ENCODE measurements at places on chromosomes 1 and 21.

DNA sequence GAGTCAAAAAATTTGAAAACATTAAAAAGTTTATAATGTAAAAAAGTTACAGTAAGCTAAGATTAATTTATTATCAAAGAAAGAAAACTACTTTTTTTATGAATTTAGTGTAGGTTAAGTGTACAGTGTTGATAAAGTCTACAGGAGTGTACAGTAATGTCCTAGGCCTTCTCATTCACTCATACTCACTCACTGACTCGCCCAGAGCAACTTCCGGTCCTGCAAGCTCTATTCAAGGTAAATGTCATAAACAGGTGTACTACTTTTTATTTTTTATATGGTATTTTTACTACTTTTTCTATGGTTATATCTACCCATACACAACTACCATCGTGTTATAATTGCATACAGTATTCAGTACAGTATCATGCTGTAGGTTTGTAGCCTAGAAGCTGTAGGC is 49.6 kb downstream of the TBX19 start:
- DNase-seq: no peak

DNA sequence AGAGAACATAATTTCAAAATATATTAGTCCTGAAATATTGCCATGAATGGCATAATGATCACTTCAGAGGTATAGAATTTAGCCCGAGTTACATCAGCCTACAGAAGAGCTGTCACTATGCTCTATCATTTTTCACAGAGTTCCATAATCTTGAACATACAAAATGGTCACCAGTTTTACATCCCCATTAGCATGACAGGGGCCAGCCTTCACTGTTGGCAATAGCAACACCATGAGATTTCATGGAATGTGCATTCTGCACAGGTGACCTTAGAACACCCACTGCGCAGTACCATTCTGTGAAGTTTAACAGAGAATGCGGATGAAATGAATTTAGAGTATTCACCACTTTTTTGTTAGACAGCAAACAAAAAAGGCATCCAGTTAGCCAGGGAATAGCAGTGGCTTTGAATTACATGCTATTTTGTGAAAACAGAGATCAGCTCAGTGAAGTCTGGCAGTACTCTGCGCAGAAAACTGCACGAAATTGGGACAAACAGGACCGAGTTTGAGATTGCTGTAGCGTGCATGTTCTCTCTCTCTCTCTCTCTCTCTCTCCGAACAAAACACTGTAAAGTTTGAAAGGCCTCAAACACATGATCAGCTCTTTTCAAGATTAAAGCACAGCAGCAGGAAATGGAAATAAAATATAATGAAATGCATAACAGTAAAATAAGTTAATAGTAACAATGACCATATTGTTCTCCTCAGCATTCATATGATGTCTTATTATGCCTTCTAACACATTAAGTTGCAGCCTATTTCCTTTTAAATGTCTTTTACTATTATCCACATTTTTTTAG is 349.3 kb downstream of the USH2A start:
- DNase-seq: no peak

DNA sequence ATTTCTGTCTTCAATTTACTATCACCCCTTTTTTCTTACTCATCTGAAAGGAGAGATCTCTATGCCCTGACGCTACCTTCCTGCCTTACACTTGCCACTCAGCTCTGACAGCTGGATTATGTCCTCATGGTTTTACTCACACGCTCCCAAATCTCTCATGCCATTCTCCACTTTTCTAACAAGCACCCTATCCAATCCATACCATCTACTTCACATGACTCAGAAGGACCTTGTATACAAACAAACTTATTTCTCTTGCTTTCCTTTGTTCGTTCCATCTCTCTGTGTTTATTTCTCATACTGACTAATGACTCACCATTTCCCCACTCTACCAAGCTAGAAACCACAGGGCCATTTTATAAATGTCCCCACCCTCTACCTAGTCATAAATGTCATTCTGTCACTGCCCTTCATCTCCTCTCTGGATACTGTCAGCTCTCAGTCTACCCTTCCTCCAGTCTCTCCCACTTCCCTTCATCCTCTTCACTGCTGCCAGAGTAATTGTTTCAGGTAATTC is 87.3 kb downstream of the USP24 start:
- no peak for DNase-seq

GRCh38 chr1:5010656-5011055 is 356.2 kb downstream of the AJAP1 start:
- DNase-seq: no peak

DNA sequence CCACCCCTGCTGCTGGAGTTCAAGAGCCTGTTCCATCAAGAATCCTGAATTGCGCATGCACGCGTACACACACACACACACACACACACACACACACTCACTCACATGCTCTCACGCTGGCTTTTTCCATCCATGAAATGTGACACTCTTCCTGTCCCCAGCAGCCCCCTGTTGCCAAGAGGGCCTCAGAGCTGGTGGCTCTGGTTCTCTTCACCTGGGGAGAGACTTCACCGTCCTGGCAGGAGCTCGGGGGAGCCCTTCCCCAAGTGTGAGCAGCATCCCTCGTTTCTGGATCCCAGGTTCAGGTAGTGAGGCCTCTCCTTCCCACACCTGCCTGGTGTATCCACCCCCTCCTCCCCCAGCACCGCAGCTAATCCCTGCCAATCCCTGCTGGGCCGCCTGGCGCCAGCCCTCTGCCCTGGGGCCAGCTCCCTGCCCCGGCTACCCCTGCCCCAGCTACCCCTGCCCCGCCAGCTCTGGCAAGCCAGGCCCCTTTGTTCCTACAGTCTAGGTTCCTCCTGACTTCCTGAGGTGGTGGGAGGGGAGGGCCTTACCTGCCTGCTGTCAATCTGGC is 9.9 kb downstream of the PLOD1 start:
- DNase-seq: no peak

GRCh38 chr21:16302851-16303282 is 573.1 kb downstream of the USP25 start:
- DNase-seq: no peak

Data from GM04503 (cell line).